Ureter (tissue), 1 donor: ENCODE measurements at places on chromosomes 11 and 22.

DNA sequence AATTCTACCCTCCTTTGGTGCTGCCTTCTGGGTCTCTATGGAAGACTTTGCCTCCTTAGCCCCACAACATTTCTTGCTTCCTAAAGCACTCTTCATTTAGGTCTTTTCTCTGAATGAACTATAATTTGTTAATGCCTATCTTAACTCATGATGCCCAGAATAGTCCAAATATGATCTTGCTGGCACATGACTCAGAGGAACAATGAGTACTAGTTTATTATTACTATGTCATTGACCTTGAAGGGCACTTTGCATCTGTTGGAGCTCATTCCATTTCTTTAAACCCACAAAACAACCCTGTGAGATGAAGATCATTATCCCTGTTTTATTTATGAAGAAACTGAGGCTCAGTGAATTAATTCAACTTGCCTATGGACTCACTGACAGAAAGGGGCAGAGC, 320.2 kb upstream of the PLET1 start:
- no peak for DNase-seq

DNA sequence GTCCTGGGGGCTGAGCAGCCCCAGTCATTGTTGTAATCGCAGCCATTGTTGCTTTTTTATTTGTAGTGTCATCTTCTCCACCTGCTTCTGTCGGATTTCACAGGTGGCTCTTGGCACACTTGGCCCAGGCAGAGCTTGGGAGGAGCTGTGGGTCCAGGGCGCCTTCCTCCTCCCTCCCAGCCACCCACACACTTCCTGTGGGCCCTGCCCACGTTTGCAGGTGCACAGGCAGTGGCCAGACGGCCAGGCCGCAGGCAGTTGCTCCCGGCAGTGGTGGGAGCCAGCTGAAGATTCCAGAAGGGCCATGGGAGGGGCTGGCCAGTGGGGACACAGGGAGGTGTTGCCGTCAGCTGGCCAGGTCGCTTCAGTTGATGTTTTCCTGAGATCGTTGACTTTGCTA, 1191.9 kb downstream of the BRD1 start:
- DNase-seq = peak; percentile 50

- DNase-seq = no peak
Measured at GRCh38 chr22:43343670-43344519, 723 bp upstream of the SCUBE1 start.

DNA sequence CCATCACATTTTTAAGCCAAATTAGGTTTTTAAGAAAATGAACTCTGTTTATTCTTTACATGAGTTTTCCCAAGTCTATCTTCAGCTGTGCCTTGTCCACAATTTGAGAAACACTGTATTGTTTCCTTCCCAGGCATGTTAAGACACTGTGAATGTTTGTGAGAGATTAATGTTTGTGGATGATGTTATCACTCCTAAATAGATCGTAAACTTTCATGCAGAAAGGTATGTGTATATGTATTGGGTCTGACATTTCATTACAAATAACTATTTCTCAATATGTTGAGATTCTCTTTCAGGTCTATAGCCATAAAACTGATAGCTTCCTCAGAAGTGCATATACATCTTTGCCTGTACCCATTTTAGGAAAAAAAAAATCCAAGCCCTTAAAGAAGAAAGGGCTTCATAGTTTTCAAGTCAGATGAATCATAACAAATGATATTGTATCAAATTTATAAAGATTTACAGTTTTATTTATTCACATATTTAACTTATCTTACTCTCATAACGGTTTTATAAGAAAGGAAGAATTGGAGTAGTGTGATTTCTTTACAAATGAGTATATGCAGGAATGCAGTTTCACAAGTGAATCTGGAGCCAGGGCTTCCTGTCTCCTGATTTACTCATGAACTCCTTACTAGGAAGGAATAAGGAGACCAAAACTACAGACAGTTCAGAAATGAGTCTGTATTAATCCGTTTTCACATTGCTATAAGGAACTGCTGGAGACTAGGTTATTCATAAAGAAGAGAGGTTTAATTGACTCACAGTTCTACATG, 11.2 kb downstream of the OR8D1 start:
- DNase-seq = no peak

DNA sequence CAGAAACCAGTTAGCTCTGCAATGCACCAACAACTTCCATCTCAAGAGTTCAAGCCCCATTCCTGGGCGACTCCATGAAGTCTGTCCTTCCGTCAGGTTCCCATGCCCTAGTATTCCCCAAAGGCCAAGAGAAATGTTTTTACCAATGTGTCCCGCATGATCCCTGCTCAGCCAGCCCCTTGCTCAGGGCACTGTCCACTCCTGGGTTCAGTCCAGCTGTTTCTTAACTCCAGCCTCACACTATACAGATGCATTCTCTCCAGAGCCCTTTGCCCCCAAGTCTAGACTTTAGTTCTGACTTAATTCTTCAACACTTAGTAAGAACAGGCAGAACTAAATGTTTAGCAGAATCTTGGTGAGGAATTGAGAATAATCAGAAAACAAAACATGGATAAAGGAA, 497.5 kb downstream of the SOX6 start:
- DNase-seq = no peak

DNA sequence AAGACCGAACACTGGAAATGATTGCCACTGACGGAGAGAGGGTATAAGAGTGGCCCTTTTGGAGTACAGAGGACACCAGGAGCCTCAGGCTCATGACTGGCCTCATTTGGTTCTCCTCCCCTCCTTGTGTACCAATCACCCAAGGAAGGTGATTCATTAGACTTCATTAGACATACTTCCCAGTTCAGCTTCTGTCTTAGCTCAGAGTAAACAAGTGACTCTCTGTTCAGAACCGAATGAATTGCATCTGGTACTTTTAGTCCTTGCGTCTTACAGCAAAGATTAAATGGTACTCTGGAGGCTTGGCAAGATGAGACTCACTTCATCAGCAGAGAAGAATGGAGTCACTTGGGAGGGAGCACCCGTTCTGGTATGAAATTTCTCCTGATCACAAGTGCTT, 75.2 kb downstream of the ZNRF3 start:
- DNase-seq = no peak

DNA sequence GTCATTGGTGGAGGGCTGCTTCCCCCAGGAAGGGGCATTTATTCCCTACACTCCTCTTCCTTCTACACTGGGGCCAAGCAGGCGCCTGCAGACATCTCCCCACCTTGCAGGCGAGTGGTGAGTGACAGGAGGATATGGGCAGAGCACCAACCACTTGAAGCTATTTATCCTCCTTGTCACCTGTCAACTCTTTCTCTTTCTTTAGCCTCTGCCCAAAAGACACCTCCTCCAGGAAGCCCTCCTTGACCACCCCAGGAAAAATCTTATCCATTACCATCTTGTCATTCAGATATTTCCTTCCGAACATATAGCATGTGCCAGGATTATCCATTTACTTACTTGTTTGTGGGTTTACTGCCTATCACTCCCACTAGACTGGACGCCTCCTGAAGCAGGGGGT, 362.4 kb downstream of the MN1 start:
- DNase-seq = no peak

GRCh38 chr11:3992964-3993363, 101.6 kb upstream of the RRM1 start:
- DNase-seq = no peak

DNA sequence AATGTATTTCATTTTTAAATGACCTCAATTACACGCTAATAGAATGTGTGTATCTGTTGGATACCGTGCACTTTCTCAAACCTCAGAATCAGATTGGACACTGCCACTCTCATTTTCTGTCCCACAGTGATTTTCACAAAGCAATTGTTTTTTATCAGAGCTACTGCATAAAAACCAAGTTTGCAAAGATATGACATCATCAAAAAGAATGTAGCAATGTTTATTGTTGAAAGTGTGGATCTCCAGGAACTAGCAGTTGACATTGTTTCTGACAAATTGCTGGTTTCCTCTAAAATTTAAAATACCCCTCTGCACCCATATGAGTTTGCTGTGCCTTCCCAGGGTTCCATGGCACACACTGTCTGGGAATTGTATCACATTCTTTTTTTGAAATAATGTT, 362.7 kb upstream of the DDI1 start:
- no peak for DNase-seq

GRCh38 chr11:63683133-63683991, 2.1 kb downstream of the RTN3 start:
- no peak for DNase-seq

- no peak for DNase-seq
Measured at GRCh38 chr11:108718466-108718865, 53.6 kb downstream of the DDX10 start.

DNA sequence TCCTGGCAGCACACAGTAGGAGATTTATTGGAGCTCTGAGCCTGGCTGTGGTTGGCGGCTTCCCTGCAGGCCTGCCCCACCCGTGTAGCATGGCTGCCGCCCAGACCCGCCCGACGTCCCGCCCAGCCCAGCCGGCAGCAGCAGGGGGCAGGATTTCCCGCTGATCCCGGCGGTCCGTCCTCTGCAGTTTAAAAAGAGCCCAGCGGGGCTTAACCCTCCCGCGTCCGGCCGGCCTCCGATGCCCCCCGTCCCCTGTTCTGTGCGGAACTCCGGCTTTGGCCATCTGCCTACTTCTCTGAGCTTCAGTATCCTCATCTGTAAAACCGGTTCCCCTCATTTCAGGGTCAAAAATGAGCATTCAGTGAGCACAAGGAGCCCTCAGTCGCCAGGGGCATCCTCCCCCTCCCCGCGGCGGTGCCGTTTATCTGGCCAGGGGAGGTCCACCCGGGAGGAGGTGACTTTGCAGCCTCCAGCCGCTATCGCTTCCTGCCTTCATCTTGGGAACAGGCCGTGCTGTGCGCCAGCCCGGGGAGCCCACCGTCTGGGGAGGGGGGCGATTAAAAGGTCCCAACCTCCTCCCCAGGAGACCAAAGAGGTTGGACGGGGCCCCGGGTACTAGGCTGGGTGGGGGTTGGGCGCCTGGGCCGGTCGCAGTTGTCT, at the start of gene GAS2L1:
TSS of gene GAS2L1 (plus strand) at position 476 of the 660 bp plus-strand sequence. CDS start 1,456 bp downstream, outside the sequence.
- peak; percentile 88 for DNase-seq

DNA sequence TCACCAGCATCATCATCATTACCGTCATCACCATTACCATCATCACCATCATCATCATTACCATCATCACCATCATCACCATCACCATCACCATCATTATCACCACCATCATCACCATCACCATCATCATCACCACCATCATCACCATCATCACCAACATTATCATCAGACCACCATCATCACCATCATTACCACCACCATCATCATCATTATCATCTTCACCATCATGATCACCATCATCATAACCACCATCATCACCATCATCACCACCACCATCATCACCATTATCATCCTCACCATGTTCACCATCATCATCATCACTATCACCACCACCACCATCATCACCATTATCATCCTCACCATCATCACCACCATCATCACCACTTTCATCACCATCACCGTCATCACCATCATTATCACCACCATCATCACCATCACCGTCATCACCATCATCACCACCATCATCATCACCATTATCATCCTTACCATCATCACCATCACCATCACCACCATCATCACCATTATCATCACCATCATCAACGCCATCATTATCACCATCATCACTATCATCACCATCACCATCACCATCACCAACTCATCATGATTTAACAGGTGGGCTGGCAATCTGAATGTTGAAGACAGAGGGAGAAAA, 2.4 kb upstream of the MYEOV start:
- DNase-seq = no peak
